NCI-H187 (cell line): ENCODE measurements at places on chromosomes 11 and 22.

DNA sequence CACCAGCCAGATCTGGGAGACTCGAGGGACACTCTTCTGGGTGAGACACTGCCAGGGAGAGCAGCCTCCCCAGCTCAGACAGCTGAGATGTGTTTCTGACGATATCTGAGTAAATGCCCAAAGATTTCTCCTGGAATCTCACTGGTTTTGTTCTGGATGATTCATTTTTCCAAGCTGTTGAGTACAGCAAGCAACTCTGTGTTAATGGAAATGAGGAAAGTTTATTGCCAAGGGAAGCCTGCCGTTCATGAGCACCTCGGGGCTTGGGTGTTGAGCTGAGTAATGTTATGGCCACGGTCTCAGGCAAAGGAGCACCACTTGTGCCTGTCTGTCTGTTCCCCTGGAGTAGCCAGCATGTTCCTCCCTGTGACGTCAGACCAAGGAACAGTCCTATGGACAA lies 1132.4 kb downstream of the BRD1 start:
- no peak for DNase-seq

DNA sequence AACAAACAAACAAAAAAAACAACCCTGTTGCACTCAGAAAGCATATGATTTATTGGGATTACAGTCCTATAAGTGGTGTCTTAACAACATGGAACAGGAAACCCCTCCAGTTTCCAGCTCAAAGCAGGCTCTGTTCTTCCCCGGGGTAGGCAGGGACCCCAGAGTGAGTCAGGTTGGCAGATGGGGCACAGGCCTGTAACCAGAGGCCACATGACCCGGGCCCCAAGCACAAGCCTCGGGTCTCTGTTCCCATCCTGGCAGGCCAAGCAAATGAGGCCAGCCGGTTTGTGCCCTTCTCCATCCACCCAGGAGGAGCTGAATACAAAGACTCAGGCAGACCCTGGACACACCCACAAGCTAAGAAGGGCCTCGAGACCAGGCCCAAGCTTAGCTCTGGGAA lies 75.8 kb downstream of the NAT10 start:
- no peak for DNase-seq

- no peak for DNase-seq
Measured at GRCh38 chr11:79040348-79040747, 400.5 kb downstream of the TENM4 start.

- DNase-seq = no peak
Measured at GRCh38 chr11:67561971-67562619, 21.5 kb upstream of the GSTP1 start.

- no peak for DNase-seq
Measured at GRCh38 chr11:96095884-96096303, 172.0 kb upstream of the MTMR2 start.

GRCh38 chr22:27993201-27993635 lies 74.2 kb upstream of the PITPNB start:
- no peak for DNase-seq

GRCh38 chr11:25562417-25562816 lies 769.5 kb upstream of the ANO3 start:
- no peak for DNase-seq

DNA sequence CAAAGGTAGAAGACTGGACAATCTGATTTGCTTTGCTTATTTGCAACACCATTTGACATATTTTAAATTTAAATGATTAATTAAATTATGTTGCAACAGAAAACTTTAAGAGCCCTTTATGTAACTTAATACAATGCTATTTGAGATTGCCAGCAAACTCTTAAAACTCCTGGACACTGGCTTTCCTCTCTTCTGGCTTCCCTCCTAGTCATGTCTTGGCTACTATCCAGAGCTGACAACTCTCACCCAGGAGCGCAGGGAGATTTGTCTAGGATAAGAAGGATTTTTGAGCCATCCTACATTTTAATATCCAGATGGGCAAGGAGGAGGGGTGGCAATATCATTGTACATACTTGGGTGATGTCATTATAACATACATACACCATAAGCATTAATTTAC lies 134.3 kb downstream of the ELP4 start:
- no peak for DNase-seq

DNA sequence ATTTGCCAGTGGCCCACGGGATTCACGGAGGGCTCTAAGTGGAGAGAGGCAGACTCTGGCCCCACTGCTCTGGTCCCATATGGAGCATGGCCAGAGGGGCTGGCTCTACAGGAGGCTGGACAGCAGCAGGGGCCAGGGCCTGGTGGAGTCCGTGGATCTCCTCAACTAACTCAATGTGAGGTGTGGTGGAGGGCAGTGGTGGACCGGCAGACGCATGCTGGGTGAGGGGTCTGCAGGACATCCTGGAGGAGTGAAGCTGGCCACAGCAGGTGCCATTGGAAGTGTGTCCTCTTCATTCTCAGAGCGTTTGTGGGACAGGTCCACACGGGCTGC lies 15.6 kb downstream of the IGF2 start:
- no peak for DNase-seq

GRCh38 chr11:76702336-76703128 lies 32.0 kb upstream of the LRRC32 start:
- no peak for DNase-seq

- DNase-seq = no peak
Measured at GRCh38 chr11:20501971-20502370, 97.4 kb upstream of the SLC6A5 start.

DNA sequence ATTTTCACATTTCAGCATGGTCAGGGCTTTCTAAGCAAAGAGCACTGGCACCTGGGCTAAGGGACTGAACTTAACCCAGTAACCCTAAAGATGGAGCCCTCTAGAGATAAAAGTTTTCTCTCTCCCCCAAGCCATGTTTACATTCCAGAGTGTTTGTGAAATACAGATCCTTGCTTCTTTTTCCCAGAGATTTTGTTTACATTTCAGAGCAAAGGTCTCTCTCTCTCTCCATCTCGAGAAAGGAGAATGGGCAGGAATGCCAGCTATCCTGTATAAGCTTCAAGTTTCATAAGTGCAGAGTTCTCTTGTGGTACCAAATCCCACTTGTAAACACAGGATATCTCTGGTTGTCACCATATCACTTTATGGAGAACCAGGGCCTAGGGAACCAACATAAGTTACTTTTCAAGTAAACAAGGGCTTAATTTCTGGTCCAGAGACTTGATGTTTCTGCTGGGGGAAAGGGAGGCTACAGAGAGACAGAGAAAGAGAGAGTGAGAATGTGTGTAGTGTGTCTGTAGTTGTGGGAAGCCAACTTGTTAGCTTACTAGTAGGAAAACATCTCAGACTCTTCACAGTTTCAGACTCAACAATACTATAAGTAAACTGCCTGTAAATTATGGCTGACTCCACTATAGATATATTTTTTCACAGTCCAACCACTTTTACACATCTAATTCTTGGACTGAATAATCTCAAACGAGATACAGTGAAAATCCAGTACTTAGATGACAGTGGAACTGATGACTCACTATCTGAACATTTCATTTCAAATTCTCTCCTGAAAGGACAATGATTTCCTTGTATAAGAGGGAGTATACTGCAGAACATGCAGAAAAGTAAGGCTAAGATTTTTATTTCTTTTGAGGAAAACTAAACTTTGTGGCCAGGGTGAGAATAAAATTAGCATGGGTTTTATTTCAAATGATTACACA lies 76.2 kb downstream of the ARHGAP32 start:
- no peak for DNase-seq
